ENCODE measurements at places on chromosomes 4 and X.

GRCh38 chr4:177023951-177024350, 231.2 kb upstream of the VEGFC start:
- no peak for DNase-seq

GRCh38 chr4:16255730-16256129, 29.5 kb upstream of the TAPT1 start:
- no peak for DNase-seq

DNA sequence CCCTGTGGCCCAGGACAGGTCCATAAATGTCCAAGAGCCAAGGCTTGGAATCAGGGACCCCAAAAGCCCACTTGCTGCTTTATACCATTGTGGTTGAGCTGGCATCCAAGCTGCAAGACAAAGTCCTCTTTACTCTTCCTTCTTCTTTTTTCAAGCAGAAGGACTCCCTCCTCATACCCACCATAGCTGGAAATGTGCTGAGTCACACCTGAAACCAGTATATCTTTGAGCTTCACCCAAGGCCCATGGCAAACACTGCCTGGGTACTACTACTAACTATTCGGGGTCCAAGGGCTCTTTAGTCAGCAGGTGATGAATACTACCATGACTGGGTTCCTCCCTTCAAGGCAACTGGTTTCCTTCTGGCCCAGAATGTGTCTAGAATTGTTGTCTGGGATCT, 37.3 kb upstream of the NMU start:
- DNase-seq = no peak

GRCh38 chrX:113892401-113892800, 691.5 kb upstream of the HTR2C start:
- DNase-seq = no peak

DNA sequence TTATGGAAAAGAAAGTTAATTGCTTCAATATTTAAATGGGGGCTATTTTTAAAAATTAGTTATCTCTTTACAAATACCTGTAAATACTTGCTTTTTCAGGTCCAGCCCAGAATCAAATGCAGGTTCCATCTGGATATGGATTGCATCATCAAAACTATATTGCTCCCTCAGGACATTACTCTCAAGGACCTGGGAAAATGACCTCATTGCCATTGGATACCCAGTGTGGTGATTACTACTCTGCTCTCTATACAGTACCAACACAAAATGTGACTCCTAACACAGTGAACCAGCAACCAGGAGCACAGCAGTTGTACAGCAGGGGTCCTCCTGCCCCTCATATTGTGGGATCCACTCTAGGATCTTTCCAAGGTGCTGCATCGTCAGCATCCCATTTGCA, 29.2 kb downstream of the SEC24B start:
- no peak for DNase-seq

DNA sequence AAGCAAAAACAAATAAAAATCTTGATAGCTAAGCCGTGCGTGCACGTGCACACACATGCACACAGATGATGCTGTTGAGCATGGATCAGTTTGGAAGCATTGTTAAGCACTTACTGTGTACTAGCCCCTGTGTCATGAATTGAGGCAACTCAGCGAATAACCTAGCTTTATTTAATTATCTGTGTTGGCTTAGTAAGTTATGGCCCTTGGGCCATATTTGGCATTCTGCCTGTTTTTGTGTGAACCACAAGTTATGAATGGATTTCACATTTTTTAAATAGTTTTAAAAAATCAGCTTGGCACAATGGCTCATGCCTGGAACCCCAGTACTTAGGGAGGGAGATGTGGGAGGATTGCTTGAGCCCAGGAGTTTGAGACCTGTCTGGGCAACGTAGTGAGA, 113.6 kb upstream of the CBLL2 start:
- no peak for DNase-seq

Measured in NCI-H1417 treated with DMSO at 0.1 percent for 48 hours (cell line).